Fibroblast of the conjunctiva (primary cell): ENCODE measurements at places on chromosomes 6 and 20.
A peak's percentile ranks its signal among the peaks of the same experiment; 100 is the strongest.

- no peak for DNase-seq
Observed at GRCh38 chr6:39430871-39431523, 108.5 kb upstream of the KCNK16 start.

GRCh38 chr6:154113392-154113791, 74.4 kb downstream of the OPRM1 start:
- DNase-seq, result no peak

- DNase-seq, result peak; percentile 21
Observed at GRCh38 chr6:70884074-70884983, 72.5 kb downstream of the B3GAT2 start.

DNA sequence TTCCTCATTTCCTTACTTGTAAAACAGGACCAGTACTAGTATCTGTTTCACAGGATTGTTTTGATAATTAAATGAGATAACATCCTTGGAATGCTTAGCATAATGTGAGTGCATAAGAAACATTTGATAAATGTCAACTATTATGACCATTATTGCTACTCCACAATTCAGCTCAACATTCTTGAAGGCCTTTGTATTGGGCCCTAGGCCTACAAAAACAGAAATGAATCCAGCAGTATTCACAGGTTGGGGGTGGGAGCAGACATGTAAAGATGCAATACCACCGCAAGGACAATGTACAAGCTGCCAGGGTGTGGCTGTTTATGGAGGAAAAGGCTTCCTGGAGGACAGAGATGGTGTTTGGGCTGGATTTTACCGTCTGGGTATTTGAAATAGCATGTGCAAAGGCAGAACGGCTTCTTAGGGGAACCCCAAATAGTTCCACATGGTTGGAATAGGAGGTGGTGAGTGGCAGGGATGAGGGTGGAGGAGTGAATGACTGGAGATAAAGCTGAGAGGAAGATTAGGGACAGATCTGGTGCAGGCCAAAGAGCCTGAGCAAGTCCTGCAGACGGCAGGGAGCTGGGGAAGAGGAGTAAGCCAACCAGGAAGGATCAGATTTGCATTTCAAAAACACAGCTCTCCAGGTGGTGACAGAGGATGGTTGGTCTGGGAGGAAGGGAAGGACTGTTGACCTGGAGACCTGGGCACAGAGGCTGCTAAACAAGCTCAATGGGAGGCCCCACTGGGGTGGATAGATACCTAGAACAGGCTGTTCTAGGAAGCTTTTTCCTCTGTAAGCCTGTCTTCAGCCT, 57.0 kb upstream of the EPB41L1 start:
- peak; percentile 60 for DNase-seq

DNA sequence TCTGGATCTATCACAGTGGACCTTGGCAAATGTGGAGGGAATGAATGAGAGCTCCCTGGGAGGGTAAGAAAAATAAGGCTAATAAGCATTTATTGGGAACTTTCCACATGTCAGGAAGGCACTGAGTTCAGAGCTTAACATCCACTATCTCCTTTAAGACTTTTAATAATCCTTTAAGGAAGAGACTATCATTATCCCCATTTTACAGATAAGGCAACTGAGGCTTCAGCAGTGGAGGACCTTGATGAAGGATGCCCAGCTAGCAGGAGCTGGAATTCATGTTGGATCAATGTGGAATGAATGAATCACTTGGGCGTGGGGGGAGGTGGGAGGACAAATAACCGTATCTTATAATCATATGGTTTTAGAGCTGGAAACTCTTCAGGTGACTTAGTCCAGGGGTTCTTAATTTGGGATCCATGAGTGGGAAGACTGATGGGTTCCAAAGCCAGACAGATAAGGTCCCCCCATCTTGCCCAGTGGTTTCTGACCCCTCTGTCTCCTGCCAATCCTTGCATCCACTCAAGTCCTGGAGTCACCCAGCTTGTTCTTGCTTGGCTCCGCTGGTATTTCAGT, 54.9 kb downstream of the CD40 start:
- DNase-seq, result no peak

DNA sequence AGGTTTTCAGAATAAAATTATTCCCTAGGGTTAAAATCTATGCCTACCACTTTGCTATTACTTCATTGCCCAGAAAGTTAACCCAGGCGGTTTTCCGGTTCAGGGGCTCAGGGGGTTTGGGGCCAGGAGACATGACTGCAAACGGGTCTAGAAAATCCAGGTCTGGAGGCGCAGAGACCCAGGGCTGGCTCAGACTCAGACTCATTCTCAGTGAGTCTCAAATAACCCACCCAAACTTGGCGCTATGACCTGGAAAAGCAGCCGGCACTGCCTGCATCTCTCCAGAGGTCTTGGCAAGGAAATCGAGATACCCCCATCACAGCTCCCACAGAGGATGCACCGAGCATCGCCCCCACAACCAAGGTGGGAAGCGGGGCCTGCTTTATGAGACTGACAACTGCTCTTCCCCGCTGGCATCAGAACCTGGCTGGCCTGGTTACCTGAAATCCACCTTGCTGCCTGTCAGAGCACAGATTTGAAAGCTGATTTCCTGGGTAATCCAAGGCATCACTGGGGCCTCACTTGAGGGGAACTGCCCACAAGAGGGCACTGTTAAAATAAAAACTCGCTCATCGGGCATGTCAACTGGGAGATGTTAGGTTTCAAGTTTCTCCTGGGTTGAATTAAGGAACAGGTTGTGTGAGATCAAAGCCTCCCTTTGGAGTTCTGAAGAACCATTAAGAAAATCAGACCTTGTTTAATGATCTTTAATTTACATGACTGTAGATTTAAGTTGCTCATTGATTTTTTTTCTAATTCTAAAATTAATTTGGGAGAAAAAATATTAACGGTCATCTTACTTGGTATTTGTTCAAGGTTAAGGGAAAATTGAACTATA, 55.1 kb downstream of the KIF16B start:
- peak; percentile 10 for DNase-seq

GRCh38 chr20:4449957-4450715, 271.6 kb upstream of the PRND start:
- DNase-seq, result no peak

GRCh38 chr6:85240787-85241385, 209.0 kb upstream of the NT5E start:
- no peak for DNase-seq

DNA sequence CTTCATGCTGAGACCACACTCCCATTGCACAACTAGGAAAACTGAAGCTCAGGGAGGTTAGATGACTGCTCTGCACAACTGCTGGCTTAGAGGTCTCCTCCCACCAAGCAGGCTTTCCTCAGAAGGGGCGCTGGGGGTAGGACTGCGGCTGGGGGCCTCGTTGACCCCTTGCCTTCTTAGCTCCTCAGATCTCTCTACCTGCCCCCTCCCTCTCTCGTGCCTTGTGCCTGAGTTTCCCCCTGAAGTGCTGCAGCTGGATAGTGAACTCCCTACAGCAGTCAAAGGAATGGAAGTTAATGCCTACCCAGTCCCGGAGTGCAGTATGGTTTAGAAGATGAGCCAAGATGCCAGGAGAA, 149.8 kb downstream of the GRM4 start:
- no peak for DNase-seq

DNA sequence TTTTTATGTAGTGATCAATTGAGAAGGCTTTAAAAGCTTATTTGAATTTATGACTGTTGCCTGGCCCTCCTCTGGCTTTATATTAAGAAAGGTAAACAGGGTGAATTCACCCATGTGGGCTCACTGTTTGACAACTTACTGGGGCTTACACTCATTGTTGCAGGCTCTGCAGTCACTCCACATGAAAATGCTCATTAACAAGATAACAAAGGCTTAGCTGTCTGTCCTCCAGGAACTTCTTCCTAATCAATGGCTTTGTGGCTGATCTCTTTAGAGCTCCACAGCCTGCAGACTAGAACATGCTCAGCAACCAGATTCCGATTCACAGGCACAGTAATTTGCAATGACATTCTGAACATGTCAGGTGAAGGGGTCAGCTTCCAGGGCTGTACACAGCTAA, 323.2 kb upstream of the MAN1A1 start:
- no peak for DNase-seq

DNA sequence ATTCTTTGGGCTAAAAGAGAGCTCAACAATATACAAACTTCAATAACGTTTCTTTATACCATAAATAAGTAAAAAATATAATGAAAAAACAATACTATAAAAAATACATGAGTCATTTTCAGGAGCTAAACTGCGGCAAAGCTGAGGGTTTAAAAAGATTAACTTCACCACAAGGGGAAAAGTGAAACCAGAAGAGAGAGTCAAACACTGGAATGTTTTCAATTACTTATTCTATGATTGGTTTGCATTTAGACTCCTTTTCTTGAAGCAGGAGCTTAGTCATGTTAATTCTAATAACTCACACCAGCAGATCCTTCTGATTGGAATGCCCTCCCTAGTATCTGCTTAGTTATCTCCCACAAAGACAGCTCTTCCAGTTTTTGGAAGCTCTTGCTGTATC, 627.3 kb downstream of the UTRN start:
- peak; percentile 60 for DNase-seq

DNA sequence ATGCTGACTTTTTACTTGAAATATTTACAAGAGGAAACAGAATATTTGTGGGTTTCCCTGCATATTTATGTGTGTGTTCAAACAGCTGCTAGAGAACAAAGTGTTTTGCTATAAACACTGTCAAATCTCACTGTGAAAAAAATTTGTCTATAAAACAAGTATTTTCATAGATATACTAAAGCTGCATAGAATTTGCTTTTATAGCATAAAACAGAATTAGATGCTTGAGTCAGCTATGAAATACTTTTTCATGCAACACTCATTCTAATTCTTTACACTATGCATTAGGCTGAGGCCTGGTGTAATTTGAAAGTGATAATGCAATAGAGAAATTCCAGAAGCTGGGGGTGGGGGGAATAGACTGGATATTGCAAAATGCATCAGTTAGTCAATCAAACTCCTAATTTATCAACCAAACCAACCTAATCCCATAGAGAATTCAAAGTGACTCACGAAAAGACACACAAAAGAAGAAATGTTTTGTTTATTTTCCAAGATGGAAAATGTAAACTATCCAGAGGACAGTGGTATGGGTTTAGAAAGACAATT, 148.2 kb downstream of the LAMA2 start:
- DNase-seq, result peak; percentile 36

GRCh38 chr20:58699623-58700107, 7.1 kb downstream of the NPEPL1 start:
- DNase-seq, result no peak

DNA sequence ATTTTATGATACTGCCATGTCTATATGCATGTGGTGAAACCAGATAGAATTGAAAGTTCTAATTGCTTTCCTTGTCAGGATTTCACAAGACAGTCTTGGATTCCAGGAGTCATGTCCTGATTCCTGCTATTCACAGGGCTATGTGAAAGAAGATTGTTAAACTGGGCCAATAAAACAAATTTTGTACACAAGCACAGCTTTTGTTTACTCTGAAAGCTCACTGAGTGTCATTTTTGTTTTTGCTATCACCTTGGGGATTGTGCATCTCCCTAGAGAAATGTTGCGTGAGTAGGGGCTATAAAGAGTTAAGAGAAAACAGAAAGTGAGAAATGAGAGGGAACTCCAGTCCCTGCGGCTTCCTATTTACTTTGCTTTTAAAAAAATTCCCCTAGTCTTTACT, 627.5 kb downstream of the PKHD1 start:
- DNase-seq, result no peak

DNA sequence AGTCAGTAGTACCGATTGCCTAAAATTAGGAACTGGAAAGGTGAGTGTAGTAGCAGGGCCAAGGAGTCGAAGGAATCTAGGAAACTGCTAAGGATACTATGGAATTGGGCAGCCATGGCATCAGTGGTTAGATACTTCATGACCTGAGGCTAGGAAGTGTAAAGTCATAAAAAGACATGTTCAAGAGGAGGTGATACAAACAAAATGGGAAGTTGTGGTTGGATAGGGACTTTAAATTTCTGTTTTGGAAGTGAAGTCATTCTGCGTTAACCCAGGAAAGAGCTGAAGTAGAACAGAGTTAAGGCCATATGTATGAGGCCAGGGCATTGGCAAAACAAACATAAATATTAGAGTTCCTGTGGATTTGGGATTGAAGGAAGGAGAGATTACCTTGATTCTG, 88.6 kb upstream of the TMEM181 start:
- DNase-seq, result no peak

DNA sequence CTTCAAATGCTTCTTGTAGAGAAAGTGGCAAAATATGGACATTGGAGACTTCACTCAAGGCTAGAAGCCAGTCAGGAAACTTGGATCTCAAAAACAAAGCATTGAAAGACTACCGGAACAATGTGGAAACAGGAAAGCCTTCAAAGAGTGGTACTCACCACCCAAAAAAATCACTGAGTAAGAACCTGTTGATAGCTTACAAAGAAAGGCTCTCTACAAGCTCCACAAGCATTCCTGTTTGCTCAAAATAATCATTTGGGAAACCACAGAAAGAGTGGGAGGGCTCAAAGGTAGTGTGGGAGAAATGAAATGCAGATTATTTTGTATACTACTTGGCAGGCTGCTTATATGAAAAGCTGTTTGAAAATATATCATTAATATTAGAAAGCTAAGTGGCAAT, 9.5 kb upstream of the DST start:
- no peak for DNase-seq

- no peak for DNase-seq
Observed at GRCh38 chr6:71383476-71383875, 94.9 kb downstream of the OGFRL1 start.

GRCh38 chr20:25489221-25489871, 81.9 kb downstream of the GINS1 start:
- no peak for DNase-seq

DNA sequence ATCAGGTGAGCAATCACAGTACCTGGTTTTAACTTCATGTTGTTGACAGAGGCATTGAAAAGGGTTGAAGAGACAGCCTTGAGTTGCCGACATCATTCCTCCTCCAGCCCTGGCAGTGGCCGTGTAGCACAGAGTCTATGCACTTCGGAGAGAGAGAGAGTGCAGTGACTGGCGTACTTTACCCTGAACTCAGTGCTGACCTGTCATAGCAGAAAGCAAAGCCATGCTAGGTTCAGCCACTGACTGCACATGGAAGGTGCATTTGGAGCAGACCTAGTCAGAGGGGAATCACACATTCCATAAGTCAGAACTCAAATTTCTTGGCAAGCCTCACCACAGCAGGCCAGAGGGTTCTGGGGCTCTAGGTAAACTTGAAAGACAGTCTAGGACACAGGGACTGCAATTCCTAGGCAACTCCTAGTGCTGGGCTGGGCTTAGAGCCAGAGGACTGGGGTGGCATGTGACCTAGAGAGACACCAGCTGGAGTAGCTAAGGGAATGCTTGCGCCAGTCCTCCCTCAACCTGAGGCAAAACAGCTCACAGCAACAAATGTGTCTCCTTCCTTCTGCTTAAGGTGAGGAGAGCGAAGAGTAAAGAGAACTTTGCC, 69.1 kb downstream of the ELOVL4 start:
- DNase-seq, result no peak
